ENCODE measurements at places on chromosomes 3 and 15.
A peak's percentile ranks its signal among the peaks of the same experiment; 100 is the strongest.

DNA sequence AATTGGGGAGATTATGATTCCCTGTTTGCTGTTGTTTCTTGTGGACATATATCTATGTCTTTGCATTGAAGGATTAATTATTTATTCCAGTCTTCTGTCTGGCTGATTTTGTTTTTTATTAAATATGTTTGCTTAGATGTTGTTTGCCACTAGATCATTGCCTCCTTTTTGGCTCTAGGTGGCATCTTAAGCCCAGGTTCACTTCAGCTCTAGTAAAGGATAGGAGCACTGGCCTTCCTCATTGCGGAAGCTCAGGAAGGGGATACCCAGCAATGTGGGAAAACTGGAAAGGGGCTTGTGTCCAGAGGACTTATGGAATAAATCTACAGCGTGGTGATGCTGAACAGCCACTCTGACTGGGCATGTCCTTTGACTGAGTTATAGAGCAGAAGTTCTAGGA lies 821.6 kb downstream of the PDCD6IP start:
- no peak for DNase-seq

GRCh38 chr15:41727143-41727542 lies 47.1 kb upstream of the MAPKBP1 start:
- no peak for DNase-seq

DNA sequence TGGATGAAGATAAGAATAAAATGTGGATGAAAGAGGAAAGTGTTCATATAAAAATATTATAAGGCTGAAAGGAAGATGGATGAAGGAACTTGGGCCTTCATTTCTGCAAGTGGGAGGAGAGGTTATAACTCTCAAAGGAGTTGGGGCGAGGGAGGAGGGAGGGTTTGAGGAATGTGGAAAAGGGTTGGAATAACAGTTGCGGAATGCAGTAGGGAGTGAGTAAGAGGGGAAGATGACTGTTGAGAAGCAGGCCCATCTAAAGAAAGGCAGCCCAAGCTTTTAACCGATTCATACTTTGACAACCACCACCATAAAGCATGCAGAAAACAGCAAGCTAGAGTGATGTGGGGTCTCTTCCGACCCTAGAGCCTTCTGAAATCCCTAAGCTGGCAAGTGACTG lies 8.3 kb upstream of the TM4SF4 start:
- no peak for DNase-seq

GRCh38 chr15:31297575-31298456 lies 28.8 kb upstream of the KLF13 start:
- no peak for DNase-seq

- peak; percentile 27 for DNase-seq
These were observed at the start of gene ADPRH for GRCh38 chr3:119579366-119580066. Gene ADPRH (plus strand): TSS chr3:119579492. CDS start chr3:119582170, 2,678 bp downstream.

GRCh38 chr3:5293207-5293606 lies 105.7 kb downstream of the EDEM1 start:
- DNase-seq, result no peak

GRCh38 chr15:85453144-85453872 lies 72.9 kb downstream of the AKAP13 start:
- DNase-seq, result no peak

GRCh38 chr3:19489936-19490335 lies 341.6 kb downstream of the KCNH8 start:
- no peak for DNase-seq

- DNase-seq, result no peak
These were observed 154.1 kb downstream of the LIPC start for GRCh38 chr15:58585693-58586443.

GRCh38 chr3:21618695-21619094 lies 132.3 kb downstream of the ZNF385D start:
- no peak for DNase-seq

- no peak for DNase-seq
These were observed 2.3 kb upstream of the INSYN1 start for GRCh38 chr15:73755481-73755880.

- no peak for DNase-seq
These were observed 7.8 kb downstream of the MAP2K1 start for GRCh38 chr15:66394472-66394871.

DNA sequence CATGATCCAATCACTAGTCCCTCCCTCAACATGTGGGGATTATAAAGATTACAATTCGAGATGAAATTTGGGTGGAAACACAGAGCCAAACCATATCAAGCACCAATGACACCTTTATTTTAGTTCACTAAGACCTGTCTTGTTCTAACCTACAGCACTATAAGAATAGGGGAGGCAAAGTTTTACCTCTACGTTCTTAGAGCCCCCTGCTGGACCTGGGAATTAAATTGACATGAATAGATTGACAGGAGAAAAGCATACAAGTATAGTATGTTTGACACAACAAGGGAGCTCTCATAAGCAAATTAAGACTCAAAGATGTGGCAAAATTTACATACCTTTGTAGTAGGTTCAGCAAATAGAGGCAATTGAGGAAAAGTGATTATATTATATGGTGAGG lies 974.4 kb upstream of the ALCAM start:
- no peak for DNase-seq

DNA sequence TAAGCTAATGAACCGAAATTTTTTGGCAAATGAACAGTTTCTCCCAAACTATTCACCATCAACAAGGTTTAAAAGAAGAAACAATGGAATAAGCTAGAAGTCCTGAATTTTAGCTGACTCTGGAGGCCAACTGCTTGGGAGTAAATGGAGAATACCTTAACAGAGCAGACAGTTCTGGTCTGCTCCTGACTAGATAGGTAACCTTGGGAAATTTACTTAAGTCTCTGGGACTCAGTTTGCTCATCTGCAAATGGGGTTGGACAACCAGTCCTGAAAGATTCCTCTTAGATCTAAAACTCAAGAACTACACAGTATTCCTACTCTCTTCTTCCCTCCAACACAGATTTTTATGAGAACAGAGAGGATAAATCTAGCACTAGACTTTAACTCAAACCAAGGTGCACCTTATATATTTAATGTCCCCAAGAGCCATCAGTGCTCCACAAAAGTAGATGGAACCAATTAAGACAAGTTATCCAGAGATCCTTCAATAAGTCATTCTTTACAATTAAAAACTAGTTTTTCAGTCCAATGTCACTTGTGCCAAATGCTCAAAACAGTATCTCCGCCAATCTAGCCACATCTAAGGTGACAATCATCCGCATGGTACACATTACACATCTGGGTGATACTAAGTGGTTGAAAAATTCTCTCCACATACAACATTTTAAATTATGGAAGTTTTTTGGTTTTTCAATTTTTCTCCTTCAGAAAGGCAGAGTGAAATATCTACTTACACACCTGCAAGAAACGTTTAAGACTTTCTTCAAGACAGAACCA lies 1.5 kb downstream of the RHOA start:
- DNase-seq, result no peak

DNA sequence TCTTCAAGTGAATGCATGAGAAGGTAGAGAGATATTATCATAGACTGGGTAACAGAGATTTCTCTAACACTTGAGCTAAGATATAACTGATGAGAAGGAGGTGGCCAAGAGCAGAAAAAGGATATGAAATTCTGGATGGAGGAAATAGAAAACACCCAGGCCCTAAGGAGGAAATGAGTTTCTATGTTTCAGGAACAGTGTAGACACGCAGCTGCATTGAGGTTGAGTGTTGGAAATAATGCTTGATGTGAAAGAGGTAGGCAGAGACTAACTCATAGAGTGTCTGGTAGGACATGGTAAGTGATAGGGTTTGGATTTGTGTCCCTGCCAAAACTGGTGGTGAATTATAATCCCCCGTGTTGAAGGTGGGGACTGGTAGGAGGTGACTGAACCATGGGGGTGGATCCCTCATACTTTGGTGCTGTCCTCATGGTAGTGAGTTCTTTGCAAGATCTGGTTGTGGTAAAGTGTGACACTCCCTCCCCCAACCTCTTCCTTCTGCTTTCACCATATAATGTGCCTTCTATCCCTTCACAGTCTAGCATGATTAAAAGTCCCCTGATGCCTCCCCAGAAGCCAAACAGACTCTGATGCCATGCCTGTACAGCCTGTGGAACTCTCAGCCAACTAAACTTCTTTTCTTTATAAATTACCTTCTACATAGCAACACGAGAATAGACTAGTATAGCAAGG lies 787.3 kb downstream of the EDEM1 start:
- DNase-seq, result no peak

- DNase-seq, result no peak
These were observed at the start of gene RASGRP1 for GRCh38 chr15:38564557-38565286. Gene RASGRP1 (minus strand): TSS chr15:38564814. CDS start chr15:38564628, 186 bp downstream.

DNA sequence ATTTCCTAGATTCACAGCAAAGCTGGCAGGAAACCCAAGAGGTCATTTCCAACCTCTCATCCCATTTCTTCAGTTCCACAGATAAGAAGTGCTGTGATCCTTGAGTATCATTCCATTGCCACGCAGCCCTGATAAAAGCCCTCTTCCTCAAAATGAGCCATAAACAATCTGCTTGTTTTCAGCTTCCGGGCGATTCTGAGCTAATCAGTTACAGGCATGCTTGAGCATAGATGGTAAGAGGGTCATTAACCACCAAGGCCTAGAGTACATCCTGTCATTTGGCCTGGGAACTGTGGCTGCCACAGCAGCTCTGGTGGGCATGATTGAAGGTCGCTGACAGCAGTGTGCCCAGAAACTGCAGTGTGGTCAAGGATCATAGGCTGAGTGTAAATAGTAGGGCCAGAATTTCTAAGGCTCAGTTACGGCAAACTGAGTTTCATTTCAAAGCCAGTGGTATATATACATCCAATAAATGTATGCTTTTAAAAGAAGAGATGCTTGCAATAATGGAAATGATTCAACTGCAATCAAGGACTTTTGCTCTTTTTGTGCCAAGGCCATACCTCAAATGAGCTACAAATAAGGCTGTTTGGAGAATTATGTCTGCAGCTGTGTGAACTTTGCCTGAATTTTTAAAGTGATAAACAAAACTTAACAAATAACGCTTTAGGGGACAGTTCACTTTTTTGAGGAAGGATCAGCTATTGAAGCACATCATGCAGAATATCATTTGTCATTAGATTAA lies 47.3 kb downstream of the P3H2 start:
- no peak for DNase-seq

- no peak for DNase-seq
These were observed 848.6 kb downstream of the IGSF11 start for GRCh38 chr3:118186051-118186450.

GRCh38 chr15:86229306-86229705 lies 149.6 kb downstream of the AGBL1 start:
- DNase-seq, result no peak

GRCh38 chr15:67248011-67248505 lies 6.4 kb downstream of the AAGAB start:
- DNase-seq, result no peak

- no peak for DNase-seq
These were observed 38.2 kb upstream of the MAGI1 start for GRCh38 chr3:66076861-66077470.

GRCh38 chr3:58237941-58238681 lies 519 bp downstream of the ABHD6 start:
- no peak for DNase-seq
